ENCODE measurements at places on chromosomes 4 and X. TPM values are rescaled to one million over a fixed set of nuclear protein-coding genes. Genes with fewer than 3 reads are reported as not detected.

DNA sequence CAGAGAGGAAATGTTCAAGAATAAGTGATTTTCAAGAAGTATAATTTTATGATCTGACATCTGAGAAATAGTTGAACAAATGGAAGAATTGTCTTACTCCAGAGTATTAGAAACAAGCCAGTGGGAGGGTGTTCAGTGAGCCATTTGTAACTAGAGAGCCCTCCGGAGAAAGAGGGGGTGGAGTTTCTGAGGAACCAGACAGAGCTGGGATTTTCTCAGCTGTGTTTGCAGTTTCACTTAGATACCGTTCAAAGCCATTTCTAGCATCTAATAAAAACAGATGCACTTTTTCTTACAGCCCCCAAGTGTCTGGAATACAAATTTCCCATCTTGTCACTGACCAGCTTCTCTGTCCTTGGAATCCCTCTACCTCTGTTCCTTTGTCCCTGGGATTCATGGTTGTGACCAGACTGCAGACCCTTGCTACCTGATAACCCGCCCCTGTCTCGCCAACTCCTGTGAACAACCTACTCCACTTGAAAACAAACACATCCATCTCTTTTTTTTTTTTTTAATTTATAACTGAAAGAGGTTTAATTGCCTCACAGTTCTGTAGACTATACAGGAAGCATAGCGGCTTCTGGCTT lies 132.8 kb upstream of the KLF3 start:
- peak; percentile 73 for DNase-seq

DNA sequence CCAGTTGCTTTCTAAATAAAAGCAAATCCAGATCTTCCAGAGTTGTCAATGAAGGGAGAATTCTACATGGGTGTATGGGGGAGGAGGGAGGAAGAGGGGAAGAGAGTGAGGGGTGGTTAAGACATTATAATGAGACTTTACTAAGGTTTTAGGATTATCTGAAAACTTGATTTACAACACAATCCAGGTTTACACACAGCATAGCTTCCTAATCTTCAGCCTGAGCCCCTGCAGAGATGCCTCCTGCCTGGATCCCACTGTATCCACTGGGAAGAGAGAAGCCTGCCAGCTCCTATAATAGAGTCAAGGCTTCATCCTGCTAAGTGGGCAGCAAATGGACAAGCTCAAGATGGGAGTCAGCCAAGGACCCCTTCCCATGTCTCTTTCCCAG lies 85.6 kb upstream of the KIT start:
- DNase-seq = no peak

The FAM156B gene
- polyA plus RNA-seq = 13.9 TPM

The UNC5C gene
- polyA plus RNA-seq = 34.1 TPM

The SEPTIN11 gene
- 308 TPM for polyA plus RNA-seq

GRCh38 chr4:165906272-165906671 lies 33.2 kb downstream of the TLL1 start:
- no peak for DNase-seq

- DNase-seq = no peak
Observed at GRCh38 chr4:26525771-26526150, 35.5 kb upstream of the CCKAR start.

DNA sequence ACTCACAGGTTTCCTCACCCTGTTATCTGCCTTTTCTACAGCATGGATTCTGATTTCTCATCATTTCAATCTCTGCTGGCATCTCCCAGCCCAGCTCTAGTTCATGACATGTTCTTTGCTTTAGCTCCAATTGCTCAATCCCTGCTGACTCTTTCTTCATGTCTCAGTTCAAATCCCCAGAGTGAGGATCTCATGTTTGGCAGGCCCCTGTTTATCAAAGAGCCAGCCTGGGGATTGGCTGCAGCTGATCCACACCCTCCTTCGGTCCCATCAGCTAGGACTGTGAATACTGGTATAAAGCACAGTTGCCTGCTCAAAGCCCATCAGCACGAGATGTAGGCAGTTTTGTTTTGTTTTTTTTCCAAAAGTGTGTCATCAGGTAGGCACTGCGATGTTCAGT lies 14.4 kb upstream of the CC2D2A start:
- no peak for DNase-seq

The DMD gene
- polyA plus RNA-seq = 17.3 TPM

DNA sequence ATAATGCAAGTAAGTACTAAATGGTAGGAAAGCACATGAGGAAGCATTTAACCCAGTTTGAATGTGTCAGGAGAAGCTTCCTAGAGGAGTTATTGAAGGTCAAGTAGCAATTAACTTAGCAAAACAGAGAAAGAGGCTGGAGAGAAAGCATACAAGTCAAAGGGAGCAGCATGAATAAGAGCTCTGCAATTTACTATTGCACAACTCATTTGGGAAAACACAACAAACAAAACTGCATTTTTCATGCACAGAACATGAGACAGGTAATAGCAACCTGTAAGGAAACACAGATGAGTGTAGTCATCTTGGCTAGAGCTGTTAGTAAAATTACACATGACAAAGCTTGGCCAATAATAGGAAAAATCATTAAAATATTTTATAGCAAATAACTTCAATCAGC lies 538.1 kb downstream of the PPP4R3C start:
- no peak for DNase-seq

The CFAP99 gene
- 1.5 TPM for polyA plus RNA-seq

DNA sequence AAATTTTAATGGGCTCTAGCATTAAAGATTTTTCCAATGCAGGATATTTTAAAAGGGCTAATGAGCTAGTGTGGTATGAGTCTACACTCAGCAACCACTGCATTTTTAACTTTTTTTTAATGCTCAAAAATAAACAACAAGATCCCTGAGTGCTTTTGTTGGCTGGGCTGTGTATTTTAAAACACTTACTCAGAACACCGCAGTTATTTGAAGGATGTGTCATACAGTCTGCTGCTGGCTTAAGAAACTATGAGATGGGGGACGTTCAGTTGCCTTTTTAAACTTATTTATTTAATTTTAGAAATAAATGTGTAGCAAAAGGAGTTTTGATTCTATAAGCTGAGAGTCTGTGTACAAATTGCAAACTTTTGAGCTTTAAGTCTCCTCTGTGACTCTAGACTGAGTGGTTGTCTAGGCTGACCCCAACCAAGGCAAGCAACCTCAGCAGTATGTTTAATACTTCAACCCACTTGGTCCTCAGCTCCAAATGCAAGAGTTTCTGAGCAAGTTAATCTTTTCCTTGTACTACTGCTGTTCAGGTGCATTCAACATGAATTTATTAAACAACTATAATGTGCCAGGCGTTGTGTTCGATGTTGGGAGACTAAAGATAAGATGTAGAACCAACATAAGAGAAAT lies 278.6 kb upstream of the DIPK2B start:
- no peak for DNase-seq

Data from renal cortex interstitium (tissue), 15 donors.